ENCODE measurements at places on chromosomes 16 and 17.

- DNase-seq, result no peak
These were observed 404.0 kb upstream of the HSBP1 start for GRCh38 chr16:83403761-83404160.

DNA sequence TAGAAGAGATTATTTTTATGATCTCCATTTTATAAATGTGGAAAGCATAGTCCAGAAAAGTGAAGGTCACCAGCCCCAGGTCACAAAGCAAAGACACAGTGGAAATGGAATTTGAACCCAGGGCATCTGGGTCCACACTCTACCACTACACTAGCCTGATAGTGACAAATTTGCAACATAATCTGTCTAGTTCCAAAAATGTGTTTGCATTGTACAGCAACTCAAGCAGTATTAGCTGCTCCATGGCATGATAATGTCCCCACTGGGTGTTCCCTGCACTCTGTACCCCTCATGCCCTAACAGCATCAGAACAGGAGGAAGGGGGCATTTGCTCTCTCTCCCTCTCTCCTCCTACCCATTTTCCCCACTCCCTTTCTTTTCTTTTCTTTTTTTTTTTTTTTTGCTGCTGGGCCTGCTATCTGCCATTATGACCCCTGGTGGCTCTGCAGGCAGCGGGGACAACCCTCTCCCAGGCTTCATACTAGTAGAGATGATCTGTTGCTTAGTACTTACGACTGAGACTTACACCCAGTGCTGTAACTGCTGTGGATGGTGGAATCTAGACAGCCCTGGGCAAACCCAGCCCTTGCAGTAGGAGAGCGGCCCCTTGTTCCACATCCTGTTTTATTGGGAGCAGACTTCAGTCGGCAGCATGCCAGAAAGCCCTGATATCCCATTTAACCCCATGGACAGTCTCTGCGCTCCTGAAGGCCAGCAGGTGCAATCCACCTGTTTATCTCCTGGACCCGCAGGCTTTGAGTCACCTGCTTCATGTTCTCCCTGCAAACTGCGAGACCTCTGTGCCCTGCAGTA, 306.3 kb downstream of the SOX9 start:
- no peak for DNase-seq

GRCh38 chr16:72991211-72991610, 56.7 kb downstream of the ZFHX3 start:
- no peak for DNase-seq

GRCh38 chr16:28917095-28917494, 7.9 kb downstream of the RABEP2 start:
- DNase-seq, result no peak

- DNase-seq, result no peak
These were observed at the start of gene NECAB2 for GRCh38 chr16:83967838-83968305. TSS of gene NECAB2 (plus strand) at chr16:83968244. CDS start at chr16:83968649, 405 bp downstream.

GRCh38 chr16:9330095-9330494, 238.7 kb downstream of the HAPSTR1 start:
- no peak for DNase-seq

GRCh38 chr16:23485257-23485614, 25.1 kb downstream of the GGA2 start:
- no peak for DNase-seq

DNA sequence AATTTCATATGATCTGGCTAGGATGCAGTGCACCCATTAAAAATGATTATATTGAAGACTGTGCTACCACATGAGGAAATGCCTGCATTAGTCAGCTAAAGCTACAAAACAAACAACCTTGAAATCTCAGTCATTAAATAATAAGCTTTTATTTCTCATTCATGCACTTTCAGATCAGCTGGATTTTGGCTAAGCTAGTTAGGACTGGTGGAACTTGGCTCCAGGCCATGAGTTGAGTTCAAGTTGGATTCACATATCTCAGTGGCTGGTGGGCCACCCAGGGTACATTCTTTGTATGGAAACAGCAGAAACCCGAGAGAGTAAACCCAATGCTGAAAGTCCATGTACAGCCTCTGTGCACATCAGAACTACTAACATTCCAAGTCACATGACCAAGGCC, 6.4 kb upstream of the SLFN12L start:
- DNase-seq, result no peak

DNA sequence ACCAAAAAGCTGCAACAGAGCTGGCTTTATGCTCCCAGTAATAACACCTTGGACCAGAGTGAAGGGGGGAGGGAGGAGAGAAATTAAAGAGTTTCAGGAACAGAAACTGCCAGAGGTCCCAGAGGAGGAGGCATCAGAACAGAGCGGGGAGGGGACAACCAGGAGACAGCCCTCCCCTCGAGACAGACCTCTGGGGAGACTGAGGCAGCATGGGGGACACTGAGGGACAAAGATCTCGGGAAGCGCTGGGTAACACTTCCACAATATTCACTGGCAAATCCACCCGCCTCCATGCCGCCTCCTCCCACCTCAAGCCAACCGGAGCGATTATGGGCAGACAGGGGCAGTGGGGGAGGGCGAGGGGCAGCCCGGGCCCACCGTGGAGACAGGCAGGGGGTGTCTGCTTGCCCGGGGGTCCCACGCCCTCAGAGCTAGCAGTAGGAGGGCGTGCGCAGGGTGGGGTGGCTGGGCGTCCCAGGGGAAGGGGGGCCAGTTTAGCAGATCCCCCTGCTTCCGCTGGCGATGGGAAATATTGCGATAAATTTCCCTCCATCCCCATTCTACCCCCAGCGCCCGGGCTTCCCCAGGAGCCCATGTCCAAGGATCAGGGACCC, 1.2 kb downstream of the PCGF2 start:
- DNase-seq, result no peak

DNA sequence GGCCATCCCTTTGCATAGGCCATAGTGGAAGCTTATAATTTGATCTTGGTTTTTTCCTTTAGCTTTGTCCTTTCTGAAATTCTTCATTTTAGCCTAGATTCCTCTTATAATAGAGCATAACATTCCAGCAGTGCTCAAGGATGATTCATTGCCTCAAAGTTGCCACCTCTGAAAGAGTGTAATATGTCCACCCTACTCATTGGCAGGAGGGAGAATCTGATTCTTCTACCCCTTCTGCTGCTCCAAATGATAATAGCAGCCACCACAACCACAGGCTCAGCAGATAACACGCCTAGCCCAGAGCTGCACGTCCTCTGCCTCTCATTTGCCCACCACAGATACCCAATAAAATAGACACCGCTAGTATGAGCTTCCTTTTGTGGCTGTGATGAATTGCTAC, 337.4 kb upstream of the HSBP1 start:
- DNase-seq, result no peak

- no peak for DNase-seq
These were observed 8.2 kb upstream of the COL1A1 start for GRCh38 chr17:50209472-50210239.

DNA sequence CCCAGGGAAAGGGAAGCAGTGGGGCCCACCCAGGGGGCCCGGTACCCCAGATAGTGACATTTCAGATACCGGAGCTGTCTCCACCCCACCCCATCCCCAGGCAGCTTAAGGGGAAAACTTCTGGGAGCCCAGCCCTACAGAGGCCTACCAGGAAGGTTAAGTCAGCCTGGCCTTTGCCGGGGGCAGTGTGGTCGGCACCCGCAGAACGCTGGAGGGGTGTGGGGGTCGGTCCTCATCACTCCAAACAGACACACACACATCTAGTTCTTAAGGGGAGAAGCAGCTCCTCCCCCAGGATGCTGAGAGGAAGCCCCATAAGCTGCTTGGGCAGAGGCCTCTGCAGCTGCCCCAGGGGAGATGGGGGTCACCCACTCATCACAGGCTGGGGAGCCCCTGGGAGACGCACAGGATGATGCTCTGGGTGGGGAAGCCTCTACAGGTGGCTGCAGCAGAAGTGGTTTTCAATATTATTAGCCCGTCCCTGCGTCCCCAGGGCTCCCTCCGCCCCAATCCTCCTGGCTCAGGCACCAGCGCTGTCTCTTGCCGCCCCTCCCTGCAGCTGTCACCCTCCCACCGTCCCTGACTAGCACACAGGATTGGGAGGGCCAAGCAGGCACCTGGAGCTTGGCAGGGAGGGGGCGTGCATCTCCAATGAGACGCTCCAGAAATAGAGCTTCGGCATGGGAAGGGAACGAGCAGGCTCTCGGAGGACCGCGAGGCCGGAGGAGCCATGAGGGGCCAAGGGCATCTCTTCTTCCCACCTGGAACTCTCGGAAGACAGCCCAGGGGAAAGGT, 1.4 kb upstream of the ABR start:
- peak; percentile 93 for DNase-seq

DNA sequence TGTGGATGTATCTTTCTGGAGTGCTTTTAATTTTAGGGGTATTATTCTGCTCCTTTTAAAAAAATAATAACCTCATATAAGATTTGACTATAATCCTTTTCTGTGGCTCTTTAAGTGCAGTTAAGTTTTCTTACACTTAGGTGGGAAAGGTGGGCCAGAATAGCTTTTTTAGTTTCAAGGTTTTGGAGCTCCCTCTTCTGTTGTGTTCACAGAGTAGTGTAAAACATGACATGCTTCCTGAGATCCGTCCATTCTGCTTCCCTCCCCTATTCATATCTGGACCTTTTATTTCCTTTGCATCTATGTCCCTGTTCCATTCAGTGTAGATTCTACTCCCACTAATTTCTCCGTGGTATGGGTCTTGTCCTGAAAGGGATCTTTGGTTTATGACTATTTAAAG, 12.8 kb downstream of the LRRC36 start:
- no peak for DNase-seq

DNA sequence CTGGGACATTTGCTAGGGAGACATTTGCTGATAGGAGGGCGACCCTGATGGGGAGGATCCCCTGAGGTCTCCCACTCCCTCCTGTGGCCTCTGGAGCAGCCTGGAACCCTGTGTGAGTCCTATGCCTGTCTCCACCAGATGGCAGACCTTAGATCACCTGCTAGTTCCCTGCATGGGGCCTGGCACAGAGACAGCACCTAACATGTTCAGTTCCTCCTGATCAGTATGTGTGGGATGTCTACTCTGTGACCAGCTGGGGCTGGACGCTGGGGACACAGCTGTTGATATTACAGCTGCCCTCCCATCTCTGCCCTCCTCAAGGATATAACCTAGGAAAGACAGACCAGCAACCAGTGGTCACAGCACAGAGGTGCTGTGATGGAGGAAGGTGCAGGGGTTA, 1.1 kb upstream of the ADCY7 start:
- no peak for DNase-seq

GRCh38 chr17:916315-916714, 63.3 kb downstream of the NXN start:
- no peak for DNase-seq

GRCh38 chr17:7019367-7019766, 3.5 kb upstream of the BCL6B start:
- no peak for DNase-seq

- DNase-seq, result no peak
These were observed 66.1 kb downstream of the SREBF1 start for GRCh38 chr17:17770632-17771044.

GRCh38 chr17:61362852-61363600, 36.6 kb upstream of the TBX2 start:
- no peak for DNase-seq

DNA sequence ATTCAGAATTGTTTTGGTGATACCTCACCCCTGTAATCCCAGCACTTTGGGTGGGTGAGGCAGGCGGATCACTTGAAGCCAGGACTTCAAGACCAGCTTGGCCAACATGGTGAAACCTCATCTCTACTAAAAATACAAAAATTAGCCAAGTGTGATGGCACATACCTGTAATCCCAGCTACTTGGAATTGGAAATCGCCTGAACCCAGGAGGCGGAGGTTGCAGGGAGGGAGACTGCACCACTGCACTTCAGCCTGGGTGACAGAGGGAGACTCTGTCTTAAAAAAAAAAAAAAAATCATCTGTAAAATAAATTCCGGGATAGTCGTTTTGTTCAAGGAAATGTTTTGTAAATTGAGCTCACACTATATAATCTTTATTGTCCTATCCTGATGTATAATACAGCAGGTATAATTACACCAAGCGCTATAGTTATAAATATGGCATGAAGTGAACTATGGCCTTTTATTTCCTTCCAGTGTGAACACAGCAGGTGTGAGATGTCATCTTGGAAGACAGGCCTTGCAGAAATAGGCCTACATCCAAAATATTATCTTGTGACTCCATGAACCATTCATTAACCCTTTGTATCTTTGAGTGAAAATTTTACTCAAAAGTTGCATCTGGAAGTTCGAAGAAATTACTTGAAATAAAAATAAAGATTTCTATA, 25.4 kb downstream of the PLA2G10 start:
- DNase-seq, result no peak

DNA sequence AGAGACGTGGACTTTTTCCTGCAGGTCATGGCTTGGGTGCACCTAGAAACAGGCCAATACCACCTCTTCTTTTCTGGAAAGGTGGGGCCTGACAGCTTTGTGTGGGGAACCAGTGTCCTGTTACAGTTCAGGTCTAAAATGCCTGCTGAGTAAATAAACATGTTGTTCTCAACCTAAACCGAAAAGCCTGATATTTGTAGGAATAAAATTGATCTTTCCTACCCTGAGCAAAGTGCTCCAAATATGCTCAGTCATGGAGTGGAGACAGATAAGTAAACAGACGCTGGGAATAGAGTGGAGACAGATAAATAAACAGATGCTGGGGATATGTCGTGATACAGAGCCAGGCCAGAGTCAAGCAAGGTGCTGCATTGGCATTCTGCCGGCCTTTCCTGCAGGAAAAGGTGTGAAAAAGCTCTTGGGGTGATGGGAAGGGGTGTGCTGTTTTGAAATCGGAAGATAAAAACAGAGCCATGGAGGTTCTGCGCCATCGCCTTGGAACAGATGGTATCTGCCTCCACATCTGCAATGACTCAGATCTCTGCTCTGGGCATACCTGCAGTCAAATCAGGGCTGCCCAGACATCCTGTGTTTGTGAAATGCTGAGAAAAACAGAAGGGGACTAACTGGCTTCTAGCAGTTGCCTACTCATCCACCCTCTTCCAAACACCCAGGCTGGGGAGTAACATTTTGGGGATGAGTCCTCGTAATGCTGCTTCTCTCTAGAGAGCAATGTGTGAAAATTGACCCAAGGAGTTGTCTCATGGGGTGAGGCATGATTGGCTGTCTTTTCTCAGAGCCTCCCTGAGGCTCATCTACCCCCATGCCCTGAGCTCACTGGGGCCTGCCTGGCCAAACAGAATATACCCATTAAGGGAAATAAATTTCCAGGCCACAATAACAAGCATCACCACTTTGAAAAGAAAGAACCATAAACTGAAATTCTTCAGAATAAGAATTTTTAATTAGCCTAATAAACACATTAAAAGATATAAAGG, 16.8 kb upstream of the TRPV2 start:
- no peak for DNase-seq

DNA sequence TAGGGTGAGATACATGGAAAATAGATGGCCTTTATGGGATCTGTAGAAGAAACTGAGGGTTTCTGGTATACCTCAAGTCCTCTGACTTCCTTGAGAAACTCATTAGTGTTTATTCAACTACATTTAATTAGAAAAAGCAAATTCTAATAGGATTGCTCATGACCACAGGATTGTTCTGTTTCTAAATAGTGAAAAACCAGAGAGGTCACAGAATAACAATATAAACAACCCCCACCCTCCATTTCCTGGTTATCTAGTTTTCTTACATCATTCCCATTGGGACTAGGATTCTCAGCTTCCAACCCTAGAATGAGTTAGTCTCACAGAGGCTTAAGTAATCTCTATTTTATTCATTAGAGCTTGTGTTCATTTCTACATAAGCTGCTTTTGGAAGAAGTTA, 30.0 kb downstream of the SF3B3 start:
- no peak for DNase-seq
